HCT116 (cell line): ENCODE measurements at places on chromosomes 5 and 9.

GRCh38 chr5:143812085-143812705 lies at the start of gene HMHB1:
Gene HMHB1 (plus strand): TSS chr5:143812161.
- no peak within 1 kb of the TSS for H3K4me3 ChIP-seq
- no peak for DNase-seq
- H3K27ac ChIP-seq: no peak within 1 kb of the TSS
- no peaks in the 10 kb centered on the region for H3K4me1 ChIP-seq
- H3K36me3 ChIP-seq: no peaks in the 10 kb centered on the region
- no peaks in the 10 kb centered on the region for H3K27me3 ChIP-seq

DNA sequence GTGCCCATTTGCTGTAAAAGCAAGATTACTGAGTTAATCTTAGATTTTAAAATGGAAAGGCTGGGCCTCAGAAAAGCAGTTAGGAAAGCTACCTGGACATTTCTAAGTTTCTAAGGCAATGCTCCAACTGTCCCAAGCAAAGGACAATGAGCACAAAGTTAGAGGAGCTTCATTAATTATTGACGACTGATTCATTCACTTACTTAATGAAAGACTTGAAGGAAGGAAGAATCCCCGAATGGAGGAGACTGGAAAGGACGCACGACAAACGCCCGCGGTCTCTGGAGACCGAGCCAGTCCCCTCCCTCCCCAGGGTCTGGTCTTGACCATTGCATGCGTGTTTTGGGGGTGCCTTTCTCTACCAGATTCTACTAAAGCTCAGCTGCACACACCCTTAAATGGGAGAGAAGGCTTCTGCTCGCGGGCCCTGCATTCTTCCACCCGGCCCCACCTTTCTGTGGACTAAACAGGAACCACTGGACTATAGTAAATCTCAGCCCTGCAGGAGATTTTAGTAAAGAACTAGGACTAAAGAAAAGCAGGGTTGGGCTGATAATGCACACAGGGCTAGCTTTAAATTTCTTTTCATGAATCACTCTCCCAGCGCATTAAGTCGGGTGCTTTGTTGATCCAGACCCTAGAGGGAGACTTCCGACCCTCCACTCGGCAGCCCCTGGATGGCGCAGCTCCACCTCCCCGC lies 44.8 kb downstream of the CTSL start:
- DNase-seq: no peak
- H3K27me3 ChIP-seq: no peaks in the 10 kb centered on the region
- H3K4me3 ChIP-seq: no peak overlapping the region
- peaks cover 12% of the 10 kb centered on the region for H3K4me1 ChIP-seq

- no peaks in the 10 kb centered on the region for H3K36me3 ChIP-seq
- H3K4me1 ChIP-seq: no peaks in the 10 kb centered on the region
- no peaks in the 10 kb centered on the region for H3K27me3 ChIP-seq
- no peak overlapping the region for H3K4me3 ChIP-seq
- H3K27ac ChIP-seq: no peak overlapping the region
Measured at GRCh38 chr9:127746959-127747569, 12.0 kb upstream of the TOR2A start.

GRCh38 chr9:76176171-76176570 lies 218.1 kb downstream of the RFK start:
- H3K4me1 ChIP-seq: peaks cover 7% of the 10 kb centered on the region; the same call in 1 of the 2 replicates
- no peaks in the 10 kb centered on the region for H3K27me3 ChIP-seq
- no peaks in the 10 kb centered on the region for H3K36me3 ChIP-seq
- no peak for DNase-seq
- no peak overlapping the region for H3K4me3 ChIP-seq

DNA sequence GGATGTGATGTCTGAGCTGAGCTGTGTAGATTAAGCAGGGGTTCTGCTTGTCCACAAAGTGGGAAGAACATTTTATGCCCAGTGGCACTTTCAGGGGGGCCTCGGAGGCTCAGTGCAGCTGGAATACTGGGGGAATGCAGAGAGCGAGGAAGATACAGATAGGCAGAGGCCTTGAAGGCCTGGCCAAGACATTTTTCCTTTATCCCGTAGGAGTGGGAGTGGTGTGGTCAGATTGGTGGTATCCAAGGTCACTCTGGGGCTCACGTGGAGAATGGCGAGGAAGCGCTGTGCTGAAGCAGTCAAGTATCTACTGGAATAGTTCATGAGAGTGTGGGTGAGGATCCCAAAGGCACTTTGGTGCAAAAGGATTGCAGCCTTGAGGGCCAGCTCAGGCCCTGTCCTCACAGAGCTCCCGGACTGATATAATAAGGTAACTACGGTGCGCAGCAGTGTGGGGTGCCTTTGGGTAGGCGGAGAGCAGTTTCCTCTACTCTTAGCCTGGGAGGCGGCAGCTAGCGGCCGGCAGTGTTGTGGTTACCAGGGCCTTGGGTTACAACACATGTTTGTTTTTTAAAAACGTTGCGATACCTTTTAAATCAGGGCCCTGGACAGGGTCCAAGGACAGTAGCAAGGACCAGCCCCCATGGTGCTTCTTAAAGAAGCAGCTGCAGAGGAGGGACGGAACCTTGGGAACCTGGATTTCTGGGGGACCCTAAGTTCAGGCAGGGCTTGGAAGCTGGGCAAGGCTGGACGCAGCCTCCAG lies 10.8 kb upstream of the CCDC69 start:
- H3K27ac ChIP-seq: no peak overlapping the region
- H3K36me3 ChIP-seq: no peaks in the 10 kb centered on the region
- no peak for DNase-seq
- no peaks in the 10 kb centered on the region for H3K4me1 ChIP-seq
- H3K4me3 ChIP-seq: no peak overlapping the region
- H3K27me3 ChIP-seq: no peaks in the 10 kb centered on the region

- peaks cover 20% of the 10 kb centered on the region for H3K4me1 ChIP-seq
- H3K4me3 ChIP-seq: peak overlapping the region; percentile 73
- 0 out of 2 replicates have a peak, but pooled peaks cover 5% of the 10 kb centered on the region for H3K36me3 ChIP-seq
- no peak for DNase-seq
- H3K27me3 ChIP-seq: no peaks in the 10 kb centered on the region
Measured at GRCh38 chr5:180808461-180809000, 5.9 kb upstream of the MGAT1 start.

GRCh38 chr9:89153232-89154017 lies 25.2 kb downstream of the SHC3 start:
- H3K27ac ChIP-seq: no peak overlapping the region
- no peaks in the 10 kb centered on the region for H3K36me3 ChIP-seq
- peak; percentile 16 for DNase-seq
- H3K4me3 ChIP-seq: no peak overlapping the region

GRCh38 chr5:173928871-173929574 lies 40.9 kb downstream of the CPEB4 start:
- H3K27me3 ChIP-seq: no peaks in the 10 kb centered on the region
- no peaks in the 10 kb centered on the region for H3K4me1 ChIP-seq
- no peaks in the 10 kb centered on the region for H3K36me3 ChIP-seq
- DNase-seq: no peak
